ENCODE measurements at places on chromosomes 11 and 22.

DNA sequence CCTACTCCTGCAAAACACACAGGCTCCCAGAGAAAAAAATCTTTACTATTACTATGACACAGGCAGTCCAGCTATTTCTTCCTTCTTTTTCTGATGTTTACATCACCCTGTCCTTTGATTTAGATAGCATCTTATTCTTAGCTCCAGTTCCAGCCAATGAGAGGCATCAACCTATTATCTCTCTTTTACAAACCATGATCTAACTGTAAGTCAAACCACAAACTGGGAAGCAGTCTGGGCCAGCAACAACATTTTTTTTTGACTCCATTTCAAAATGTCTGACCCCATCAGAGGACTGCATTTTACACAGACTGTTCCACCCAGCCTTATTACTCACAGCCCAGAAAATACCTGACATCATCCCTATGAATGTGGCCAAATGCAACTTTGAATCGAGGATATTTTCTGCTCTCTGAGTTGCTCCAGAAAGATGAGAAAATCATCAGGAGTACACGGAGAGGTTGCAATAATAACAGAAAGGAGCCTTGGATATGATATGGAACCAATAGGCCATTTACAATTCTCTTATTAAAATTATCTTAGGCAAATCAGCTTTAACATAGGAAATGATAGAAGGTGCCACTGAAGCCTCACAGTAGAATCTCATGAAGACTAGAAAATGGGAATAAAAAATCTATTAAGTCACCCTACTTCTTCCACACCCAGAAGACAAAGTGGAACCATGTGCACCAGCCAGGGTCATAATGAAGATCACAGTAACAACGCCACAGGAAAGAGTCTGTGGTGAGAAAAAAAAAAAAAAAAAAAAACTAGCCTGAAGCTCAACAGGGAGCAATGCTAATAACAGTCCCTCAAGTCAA lies 21.2 kb downstream of the TBRG1 start:
- no peak for DNase-seq

DNA sequence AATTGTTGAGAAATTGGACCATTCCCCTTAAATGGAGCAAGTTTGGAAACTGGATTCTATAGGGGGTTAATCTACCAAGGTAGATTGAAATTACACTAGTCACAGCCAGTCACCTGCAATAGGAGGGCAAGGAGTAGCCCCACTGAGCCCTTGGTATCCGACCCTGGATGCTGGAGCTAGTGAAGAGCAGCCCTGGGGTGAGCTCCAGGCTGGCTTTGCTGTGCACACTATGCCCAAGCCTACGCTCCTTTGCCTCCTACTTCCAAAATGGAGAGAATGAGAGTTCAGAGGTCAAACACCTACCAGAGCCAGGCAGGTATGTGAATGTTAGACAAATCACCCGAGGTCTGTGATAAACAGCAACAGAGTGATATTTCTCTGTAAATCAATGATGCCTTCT lies 23.7 kb downstream of the SNU13 start:
- DNase-seq: no peak

DNA sequence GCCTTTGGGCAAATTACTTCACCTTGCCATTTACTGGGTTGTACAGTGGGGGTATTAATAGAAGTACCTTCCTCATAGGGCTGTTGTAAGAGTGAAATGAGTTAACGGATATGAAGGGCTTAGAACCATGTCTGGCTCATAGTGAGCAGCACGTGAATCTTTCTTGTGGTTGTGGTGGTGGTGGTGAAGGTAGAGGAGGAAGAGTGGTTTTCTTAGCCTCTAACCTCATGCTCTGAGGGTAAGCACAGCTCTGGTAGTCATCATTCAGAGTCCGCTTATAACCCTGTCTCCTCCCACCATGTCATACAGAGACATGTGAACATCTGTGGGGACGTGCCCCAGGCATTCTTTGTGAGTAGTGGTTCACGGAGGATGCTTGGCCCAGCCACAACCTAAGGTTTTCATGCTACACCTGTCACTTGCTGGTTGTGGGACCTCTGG lies 43.6 kb downstream of the TEAD1 start:
- no peak for DNase-seq

- DNase-seq: no peak
These were observed 2.9 kb downstream of the AP5B1 start for GRCh38 chr11:65777821-65778361.

GRCh38 chr11:298406-299065 lies 790 bp downstream of the IFITM5 start:
- no peak for DNase-seq

DNA sequence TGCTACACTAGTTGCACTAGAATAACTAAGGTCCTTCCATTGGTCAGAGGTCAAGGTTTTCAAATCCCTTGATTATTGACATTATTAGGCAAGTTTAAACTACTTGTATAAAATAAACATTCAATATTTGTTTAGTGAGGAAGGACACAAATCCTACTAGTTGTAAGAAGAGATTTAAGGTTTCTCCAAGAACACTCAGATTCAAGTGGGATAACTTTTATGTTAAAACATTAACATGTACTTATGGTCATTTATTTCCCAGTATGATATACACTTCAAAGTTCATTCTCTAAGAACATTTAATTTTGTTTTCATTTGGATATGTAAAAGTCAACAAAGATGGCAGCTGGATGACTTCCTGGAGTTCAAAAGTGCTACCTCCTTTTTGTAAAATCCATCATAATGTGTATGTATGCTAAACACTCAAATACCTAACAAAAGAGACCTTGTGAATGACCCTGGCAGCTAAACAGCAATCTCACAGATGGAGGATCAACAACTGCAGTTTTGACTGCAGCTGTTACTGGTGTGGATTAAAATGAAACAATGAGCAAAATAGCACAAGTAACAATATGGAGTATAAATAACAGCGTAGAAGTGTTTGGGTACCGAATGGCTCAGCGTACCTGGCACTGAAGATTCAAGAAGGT lies 1.5 kb downstream of the CCDC90B start:
- DNase-seq: no peak

GRCh38 chr22:17786435-17787161 lies 12.3 kb upstream of the BID start:
- no peak for DNase-seq

DNA sequence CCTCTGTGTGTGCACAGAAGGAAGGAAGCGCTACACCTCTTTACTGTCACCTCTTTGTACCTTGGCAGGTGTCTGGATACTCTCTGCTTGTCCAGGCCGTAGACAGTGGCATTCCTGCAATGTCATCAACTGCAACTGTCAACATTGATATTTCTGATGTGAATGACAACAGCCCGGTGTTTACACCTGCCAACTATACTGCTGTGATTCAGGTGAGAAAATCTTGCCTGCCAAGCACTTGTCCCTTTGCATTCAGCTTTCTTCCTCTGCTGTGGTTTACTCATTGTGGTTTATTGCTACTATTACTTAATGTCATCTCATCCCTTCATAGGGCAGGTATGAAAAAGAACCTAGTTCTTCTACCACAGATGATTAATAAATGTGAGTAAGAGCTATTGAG lies 131.9 kb upstream of the MTNR1B start:
- DNase-seq: no peak

DNA sequence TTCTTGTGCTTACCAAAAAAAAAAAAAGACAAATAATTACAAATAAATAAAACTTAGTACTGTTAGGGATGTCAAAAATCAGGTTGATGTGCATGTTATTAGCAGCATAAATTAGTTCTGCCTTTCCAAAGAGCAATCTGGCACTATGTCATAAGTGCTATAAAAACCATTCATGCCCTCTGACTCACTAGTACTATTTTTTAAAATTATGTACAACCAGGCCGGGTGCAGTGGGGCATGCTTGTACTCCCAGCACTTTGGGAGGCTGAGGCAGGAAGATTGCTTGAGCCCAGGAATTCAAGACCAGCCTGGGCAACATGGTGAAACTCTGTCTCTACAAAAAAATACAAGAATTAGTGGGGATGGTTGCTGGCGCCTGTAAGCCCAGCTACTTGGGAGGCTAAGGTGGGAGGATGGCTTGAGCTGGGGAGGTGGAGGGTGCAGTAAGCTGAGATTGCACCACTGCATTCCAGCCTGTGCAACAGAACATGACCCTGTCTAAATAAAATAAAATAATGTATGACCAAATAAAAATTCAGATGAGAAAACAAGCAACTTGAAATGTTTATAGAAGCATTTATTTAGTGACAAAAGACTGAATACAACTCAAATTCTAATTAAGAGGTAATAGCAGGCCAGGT lies 25.3 kb downstream of the UEVLD start:
- DNase-seq: no peak

GRCh38 chr22:30893434-30894370 lies 74.9 kb downstream of the MORC2 start:
- DNase-seq: no peak

DNA sequence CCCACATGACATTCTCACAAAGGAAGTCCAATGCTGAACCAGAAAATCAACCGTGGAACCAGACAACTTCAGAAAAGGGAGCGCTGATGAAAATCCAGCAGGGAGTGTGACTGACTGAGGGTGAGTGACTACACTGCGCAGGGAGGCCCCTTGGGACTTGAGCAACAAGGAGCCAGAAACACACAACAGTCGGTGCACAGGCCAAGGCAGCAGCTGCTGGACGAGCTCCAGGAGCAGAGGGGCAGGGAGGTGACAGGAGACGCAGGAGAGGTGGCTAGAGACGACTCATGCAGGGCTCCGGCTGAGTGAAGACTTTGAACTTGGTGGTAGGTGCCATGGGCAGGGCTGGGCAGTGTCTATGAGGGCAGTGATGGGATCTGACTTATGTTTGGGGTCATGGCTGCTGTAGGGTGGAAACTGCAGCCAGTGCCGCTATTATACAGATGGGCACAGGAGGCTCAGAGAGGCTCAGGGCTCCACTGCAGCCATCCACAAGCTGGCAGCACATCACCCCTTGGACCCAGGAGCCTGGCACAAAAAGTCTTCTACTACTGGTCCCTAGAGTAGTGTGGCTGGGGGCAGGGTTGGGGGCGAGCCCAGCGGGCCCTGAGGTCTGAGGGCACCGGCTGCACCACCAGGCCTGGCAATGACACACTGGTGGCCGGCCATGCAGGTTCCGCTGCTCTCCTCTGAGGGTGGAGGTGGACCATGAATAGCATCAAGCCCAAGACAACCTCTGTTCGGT lies 10.3 kb upstream of the FADD start:
- DNase-seq: no peak

DNA sequence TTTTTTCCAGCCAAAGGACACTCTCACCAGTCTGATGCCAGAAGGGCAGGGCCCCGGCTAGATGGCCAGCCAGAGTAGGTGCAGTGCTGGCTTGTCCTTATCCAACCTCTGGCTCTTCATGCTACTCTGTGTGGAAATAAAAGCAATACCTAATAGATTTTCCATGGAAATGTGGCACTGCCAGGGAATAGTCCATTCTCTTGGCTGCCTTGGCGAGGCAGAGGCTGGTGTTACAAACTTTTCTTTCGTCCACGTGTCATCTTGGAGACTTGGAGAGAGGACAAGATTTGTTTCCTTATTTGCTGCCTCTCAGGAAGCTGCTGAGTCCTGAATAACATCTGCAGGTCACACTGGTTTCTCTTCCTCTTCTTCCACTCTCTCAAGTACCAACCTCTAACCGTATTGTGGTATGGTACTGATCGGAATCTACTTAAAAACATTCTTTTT lies 17.2 kb upstream of the C1QTNF4 start:
- no peak for DNase-seq

- no peak for DNase-seq
These were observed 308.7 kb upstream of the ZC3H12C start for GRCh38 chr11:109784536-109784935.

DNA sequence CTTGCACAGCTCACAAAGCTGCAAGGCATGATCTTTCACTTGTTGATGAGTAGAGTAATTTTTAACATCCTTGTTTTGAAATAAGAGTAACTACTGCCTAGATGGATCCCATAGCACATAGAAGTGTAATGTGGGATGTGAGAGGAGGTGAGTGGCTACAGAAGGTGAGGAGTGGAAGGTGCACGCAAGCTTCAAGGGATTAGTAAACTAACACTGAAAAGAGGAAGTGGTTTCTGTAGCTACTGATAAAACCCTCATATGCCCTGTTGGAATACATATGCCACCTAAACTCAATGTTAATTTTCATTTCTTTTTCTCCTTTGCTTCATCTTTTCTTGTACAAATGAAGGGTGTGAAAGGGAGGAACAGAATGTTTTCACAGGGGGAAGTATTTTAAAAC lies 22.0 kb upstream of the CTSC start:
- DNase-seq: no peak

DNA sequence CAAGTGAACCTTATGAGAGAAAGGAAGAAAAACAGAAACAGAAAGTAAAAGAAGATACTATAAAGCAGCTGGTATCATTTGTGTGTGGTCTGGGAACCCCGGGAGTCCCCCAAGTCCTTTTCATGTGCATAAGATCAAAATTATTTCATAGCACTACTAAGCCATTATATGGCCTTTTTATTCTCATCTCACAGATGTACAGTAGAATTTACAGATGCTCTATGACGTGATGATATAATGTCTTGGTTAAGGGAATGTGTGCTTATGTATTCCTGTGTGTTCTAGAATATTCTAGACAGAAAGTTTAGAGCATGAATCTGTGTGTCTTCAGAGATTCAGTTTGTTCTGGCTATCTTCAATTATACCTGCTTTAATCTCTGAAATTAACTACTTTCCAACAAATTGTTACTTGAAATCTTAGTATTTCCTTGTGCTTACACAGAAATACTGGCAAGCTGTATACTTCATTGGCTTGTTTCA lies 8.6 kb upstream of the TPP1 start:
- no peak for DNase-seq

- no peak for DNase-seq
These were observed at the start of gene PLCB3 for GRCh38 chr11:64251016-64251752. TSS of gene PLCB3 (plus strand) at chr11:64251530. CDS start at chr11:64251650, 120 bp downstream.

- no peak for DNase-seq
These were observed 365.5 kb downstream of the SHANK2 start for GRCh38 chr11:70886676-70887541.

- DNase-seq: peak; percentile 42
These were observed 1.8 kb upstream of the PACS1 start for GRCh38 chr11:66068154-66068821.

- DNase-seq: no peak
These were observed 727.1 kb downstream of the METTL15 start for GRCh38 chr11:28835317-28835716.

DNA sequence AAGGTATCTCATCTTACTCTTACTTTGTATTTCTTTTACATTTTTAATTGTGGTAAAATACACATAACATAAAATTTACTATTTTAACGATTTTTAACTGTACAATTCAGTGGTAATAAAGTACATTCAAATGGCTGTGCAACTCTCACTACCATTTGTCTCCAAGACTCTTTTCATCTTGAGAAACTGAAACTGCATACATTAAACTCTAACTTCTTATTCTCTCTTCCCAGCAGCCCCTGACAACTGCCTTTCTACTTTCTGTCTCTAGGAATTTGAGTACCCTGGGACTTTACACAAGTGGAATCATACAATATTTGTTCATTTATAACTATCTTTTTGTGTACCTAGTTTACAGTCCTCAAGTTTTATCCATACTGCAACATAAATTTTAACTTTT lies 725.8 kb upstream of the KIRREL3 start:
- no peak for DNase-seq

- no peak for DNase-seq
These were observed 24.2 kb upstream of the ARFGAP3 start for GRCh38 chr22:42881298-42881697.

GRCh38 chr22:46102752-46103151 lies 47.6 kb upstream of the PPARA start:
- no peak for DNase-seq

- peak; percentile 67 for DNase-seq
These were observed 5.1 kb downstream of the ARSA start for GRCh38 chr22:50622723-50623327.

All from HCT116 (cell line).